ENCODE measurements at places on chromosomes 4 and X.

DNA sequence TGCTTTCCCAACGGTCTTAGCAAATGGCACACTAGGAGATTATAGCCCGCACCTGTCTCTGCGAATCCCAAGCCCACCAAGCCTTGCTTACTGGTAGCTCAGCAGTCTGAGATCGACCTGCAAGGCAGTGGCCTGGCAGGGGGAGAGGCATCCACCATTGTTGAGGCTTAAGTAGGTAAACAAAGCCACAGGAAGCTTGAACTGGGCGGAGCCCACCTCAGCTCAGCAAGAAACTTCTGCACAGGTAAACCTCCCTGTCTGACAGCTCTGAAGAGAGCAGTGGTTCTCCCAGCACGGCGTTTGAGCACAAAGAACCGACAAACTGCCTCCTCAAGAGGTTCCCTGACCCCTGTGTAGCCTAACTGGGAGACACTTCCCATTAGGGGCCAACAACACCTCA lies 42.8 kb downstream of the BRWD3 start:
- no peak for DNase-seq

DNA sequence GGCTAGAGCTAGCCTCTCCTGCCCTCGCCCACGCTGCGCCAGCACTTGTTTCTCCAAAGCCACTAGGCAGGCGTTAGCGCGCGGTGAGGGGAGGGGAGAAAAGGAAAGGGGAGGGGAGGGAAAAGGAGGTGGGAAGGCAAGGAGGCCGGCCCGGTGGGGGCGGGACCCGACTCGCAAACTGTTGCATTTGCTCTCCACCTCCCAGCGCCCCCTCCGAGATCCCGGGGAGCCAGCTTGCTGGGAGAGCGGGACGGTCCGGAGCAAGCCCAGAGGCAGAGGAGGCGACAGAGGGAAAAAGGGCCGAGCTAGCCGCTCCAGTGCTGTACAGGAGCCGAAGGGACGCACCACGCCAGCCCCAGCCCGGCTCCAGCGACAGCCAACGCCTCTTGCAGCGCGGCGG lies at the start of gene AR:
TSS of gene AR (plus strand) at position 204 of the 400 bp plus-strand sequence. CDS start 1,126 bp downstream, outside the sequence.
- no peak for DNase-seq

DNA sequence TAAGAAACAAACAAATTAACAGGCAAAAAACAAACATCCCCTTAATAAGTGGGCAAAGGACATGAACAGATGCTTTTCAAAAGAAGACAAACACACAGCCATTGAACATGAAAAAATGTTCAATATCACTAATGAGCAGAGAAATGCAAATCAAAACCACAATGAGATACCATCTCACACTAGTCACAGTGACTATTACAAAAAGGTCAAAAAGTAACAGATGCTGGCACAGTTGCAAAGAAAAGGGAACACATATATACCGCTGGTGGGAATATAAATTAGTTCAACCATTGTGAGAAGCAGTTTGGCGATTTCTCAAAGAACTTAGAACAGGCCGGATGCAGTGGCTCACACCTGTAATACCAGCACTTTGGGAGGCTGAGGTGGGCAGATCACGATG lies 146.1 kb upstream of the NEIL3 start:
- no peak for DNase-seq

DNA sequence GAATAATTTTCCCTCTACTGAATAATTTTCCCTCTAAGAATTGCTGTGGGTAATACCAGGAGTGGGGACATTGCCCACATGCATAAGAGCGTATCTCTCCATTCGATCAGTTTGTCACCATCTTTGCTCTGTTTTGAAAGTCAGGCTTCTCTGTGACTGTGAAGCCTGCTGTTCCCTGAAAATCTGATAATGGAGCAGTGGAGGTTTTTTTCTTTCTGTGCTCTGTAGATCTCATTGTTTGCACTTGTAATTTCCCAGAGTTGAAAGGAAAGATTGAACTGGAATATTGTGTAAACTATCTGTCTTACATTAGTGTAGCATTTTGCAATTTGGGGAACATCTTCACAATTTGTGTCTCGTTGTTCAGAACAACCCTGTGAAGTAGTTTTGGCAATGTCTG lies 4.3 kb downstream of the ZXDB start:
- no peak for DNase-seq

DNA sequence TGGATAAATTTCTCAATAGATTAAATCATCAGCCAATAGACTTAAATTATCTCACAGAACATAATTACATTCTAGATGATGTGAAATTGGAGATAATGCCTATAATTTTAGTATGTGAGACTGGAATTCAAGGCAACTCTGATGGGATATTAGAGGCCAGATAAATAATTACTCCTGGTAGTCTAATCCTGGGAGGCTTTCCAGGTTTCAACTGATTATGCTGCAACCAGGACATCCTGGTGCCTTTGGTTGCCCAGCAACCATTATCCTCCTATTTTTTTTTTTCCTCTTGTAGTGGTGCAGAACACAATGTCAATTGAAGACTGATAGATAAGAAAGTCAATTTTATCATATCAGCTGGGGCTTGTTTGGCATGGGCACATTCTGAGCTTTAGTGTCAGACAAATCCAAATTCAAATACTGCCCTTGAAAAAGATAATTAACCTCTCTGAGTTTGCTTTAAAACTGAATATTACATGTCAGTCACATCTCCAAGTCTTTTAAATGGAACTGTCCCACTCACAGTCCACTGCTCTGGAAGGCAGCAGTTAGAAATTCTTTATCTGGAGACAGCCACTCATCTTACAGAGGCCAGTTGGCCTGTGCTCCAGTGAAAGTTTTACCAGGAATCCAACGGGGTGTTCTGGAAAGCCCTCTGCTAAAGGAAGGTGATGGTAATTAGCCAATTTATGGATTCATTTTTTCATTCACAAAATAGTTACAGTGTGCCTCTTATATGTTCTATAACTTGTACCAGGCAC lies 95.3 kb upstream of the GUCY1A1 start:
- DNase-seq: no peak

DNA sequence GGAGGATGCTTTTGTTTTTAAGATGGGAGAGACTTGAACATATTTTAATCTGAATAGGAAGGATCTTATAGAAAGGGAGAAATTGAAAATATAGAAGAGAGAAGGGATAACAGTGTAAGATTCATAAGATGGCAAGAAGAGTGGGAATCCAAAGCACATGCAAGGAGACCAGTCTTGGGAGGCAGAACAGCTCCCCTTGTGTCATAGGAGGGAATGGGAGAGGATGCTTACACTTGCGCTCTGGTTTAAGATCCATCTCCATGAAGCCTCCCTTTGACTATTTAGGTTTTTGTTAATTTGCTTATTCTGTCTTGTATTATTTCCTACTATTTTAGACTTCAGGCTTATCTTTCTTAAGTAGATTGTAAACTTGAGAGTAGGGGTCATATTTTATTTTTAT lies 42.7 kb downstream of the KIF4A start:
- no peak for DNase-seq

GRCh38 chr4:85522277-85522676 lies 47.3 kb downstream of the ARHGAP24 start:
- DNase-seq: no peak

DNA sequence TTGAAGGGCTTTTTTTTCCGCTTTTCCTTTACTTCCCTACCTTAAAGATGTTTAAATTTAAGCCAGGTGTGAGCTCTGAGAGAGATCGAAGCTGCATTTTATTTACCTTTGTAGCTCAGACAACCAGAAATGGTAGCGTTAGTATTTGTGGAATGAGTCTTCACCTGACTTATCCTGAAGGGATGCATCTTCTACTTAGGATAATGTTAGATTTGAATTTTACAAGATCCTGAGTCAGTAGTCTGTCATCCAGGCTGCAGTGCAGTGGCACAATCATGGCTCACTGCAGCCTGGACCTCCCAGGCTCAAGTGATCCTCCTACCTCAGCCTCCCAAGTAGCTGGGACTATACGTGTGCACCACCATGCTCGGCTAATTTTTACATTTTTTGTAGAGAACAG lies 26.2 kb downstream of the TMSB4X start:
- no peak for DNase-seq

GRCh38 chrX:102837847-102838246 lies 99.2 kb upstream of the RAB40AL start:
- no peak for DNase-seq

DNA sequence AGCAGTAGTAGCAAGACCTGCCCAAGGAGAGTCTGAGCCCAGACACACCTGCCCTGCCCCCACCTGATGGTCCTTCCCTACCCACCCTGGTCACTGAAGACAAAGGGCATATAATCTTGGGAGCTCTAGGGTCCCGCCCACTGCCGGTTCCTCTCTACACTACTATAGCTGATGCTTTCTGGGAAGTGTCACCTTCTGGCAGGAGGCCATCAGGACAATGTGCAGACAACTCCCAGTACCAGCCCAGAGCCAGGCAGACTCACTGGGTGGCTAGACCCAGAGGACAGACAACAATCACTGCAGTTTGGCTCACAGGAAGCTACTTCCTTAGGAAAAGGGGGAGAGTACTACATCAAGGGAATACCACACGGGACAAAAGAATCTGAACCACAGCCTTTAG lies 312.7 kb downstream of the SPRY1 start:
- no peak for DNase-seq

DNA sequence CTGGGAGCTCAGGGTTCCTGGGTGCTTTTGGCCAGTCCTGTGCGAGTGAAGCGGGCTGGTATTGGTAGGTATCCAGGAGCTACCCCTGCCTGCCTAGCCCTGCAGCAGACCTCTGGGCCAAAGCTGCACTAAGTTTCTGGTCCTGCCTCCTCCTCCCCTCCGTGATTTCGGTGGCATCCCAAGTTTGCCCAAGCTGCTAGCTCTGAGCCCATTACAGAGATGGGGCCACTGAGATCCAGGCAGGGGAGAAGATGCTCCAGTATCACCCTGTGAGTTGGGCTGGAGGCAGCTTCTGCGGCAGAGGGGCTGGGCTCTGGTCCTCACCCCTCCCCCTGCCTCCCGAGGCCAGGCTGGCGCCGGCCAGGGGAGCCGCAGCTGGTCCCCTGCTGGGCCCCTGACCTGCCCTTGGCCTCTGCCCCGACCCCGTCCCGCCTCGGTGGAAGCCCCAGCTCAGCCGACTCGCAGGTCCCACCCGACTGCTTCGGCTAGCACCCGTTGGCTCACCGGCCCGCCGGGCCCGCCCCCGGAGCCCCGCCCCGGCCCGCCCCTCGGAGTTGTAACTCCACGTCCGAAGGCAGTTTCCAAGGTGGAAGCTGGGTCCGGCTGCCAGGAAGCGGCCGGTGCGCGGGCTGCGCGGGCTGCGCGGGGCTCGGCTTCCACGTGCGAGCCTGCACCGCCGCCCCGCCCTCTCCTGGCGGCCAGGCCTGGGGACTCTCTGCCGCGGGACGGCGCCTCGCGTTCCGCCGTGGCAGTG lies at the start of gene DUSP9:
TSS of gene DUSP9 (plus strand) at position 584 of the 754 bp plus-strand sequence. CDS start 751 bp downstream, outside the sequence.
- no peak for DNase-seq

DNA sequence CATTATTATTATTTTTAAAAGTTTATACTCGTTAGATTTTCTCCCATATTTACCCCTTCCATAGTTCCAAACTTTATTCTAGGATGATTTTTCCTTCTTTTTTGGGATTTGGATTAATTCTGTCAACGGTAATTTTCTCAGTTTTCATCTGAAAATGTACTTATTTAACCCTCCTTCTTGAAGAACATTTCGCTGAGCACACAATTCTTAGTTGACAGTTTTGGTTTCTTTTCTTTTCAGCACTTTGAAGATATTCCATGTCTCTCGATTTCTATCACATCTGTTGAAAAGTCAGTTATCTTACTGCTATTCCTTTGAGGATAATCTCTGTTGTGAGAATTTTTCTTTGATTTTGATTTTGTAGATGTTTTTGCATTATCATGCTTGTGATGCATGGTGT lies 85.2 kb downstream of the SCLT1 start:
- no peak for DNase-seq

DNA sequence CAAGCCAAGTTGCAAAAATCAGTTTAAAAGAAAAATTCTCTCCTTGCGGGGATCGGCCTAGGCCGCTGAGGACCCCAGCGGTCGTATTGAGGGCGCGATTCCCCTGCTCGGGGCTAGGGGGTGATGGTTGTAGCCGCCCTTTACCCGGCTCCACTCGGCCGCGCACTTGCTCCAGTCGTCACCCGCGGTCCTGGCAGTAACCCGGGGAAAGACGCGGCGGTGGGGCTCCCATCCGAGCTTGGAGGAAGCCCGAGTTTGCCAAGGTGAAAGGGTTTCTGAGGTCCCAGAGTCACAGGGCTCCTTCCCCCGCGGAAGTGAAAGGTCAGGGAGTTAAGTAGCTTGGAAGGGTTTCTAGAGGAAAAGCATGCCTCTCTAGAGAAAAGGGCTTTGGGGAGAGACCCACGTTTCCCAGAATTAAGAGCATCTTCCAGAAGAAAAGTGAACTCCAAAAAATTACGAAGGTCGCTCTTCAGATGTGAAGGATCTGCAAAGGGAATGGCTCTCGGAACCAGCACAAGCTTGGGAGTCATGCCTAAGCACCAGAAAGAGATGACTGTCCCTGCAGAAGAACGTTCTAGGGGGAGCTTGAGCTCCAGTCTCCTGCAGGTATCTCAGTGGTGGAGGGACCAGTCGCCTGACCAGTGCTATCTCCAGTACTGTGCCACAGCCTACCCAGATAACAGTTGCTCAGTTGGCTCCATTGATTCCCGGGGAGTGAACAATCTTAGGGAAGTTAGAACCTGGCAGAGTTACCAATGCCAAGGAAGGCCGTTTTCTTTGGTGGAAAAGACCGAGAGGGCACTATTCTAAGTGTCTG lies 875 bp downstream of the LAP3 start:
- DNase-seq: no peak

- DNase-seq: no peak
These were observed 625 bp upstream of the GABRA4 start for GRCh38 chr4:46994007-46994405.

DNA sequence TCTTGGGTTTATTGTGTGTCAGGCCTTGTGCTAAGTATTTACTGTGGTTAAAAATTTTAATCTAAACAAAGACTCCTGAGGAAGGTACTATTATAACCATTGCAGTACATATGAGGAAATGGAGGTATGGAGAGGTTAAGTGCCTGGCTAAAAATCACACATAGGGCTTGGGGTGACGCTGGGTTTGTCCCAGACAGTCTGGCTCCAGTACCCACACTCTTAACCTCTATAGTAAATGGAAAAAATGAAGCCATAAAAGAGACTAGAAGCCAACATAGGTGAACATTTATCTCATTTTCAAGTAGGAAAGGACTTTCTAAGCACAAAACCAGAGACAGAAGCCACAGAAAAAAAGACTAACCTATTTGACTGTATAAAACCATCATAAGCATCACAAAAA lies 1.9 kb downstream of the FOXP3 start:
- no peak for DNase-seq

- DNase-seq: no peak
These were observed 1756.9 kb upstream of the TENM3 start for GRCh38 chr4:180486342-180486741.

DNA sequence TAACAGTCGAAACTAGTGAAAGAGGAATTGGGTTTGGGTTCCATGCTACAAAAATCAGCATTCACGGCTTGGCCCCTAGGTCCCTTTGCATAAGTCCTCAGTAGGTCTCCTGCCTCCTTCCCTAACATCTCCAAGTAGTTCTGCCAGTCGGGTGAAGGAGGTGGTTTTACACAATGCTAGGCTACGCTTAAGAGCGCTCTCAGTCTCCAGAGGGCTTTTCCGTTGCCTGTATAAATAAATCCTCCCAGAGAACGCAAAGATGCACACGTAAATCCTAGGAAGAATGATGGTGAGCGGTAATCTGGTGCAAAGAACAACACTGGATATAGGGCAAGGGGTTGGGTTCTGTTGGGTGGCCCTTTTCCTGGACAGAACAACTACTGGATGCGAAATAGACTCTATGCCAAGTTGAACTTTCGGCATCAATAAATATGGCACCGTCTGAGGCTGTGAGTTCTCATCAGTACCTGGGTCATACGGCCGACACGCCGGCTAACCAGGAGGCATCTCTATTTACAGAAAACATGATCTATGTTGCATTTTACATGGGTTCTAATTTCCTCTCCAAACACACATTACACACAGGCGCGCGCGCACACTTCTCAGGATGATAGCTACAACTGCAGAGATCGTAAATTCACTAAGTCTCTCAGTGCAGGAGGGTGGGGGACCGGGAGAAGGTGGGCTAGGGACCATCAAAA lies 1.3 kb downstream of the CAMK2D start:
- no peak for DNase-seq

Data from GM12891 (cell line).